ENCODE measurements at places on chromosomes 11 and 22.

- peak; percentile 57 for DNase-seq
These were observed 46.9 kb downstream of the DDX6 start for GRCh38 chr11:118744046-118744445.

DNA sequence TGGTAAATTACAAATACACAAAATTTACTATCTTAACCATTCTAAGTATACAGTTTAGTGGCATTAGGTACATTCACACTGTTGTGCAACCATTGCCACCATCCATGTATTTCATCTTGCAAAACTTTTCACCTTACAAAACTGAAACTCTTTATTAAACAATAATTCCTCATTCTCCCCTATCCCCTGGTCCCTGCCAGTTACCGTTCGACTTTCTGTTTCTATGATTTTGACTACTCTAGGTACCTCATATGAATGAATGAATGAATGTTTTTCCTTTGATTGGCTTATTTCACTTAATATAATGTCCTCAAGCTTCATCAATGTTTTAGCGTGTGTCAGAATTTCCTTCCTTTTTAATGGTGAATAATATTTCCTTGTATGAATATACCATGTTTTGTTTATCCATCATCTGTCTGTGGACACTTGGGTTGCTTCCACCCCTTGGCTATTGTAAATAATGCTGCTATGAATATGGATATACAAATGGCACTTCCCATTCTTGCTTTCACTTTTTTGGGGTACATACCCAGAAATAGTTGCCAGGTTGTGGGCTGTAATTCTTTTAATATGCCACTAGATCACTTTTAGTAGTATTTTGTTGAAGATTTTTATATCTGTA is 93.0 kb downstream of the UVRAG start:
- DNase-seq, result no peak

DNA sequence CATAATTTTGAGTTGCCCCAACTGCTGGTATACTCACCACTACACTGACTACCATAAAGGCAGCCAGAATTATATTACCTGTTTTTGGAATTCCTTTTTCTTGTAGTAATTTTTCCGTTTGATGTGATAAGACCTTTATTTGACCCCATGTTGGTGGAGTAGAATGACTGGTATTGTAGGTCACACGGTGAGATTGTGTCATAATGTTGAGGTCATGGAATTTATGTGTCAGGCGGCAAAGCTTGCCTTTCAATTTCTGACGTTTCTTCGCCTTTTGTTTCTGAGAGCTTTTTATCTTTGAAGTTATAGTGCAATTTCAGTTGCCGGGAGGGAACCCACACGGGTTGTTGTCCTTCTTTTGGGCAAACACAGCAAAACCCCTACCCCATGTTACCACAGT is 13.0 kb downstream of the OR52K1 start:
- DNase-seq, result no peak

GRCh38 chr11:47944632-47945031 is 35.7 kb upstream of the PTPRJ start:
- no peak for DNase-seq

GRCh38 chr22:41782316-41782715 is 18.2 kb upstream of the CCDC134 start:
- DNase-seq, result no peak

GRCh38 chr11:43644621-43645299 is 35.8 kb upstream of the HSD17B12 start:
- no peak for DNase-seq

GRCh38 chr22:19597399-19597735 is 73.2 kb upstream of the CLDN5 start:
- no peak for DNase-seq

- no peak for DNase-seq
These were observed 4.8 kb downstream of the ADAMTS8 start for GRCh38 chr11:130423541-130424142.

- no peak for DNase-seq
These were observed 7.5 kb upstream of the SIGIRR start for GRCh38 chr11:422249-422656.

- DNase-seq, result no peak
These were observed 163.7 kb downstream of the DSCAML1 start for GRCh38 chr11:117633186-117633754.

DNA sequence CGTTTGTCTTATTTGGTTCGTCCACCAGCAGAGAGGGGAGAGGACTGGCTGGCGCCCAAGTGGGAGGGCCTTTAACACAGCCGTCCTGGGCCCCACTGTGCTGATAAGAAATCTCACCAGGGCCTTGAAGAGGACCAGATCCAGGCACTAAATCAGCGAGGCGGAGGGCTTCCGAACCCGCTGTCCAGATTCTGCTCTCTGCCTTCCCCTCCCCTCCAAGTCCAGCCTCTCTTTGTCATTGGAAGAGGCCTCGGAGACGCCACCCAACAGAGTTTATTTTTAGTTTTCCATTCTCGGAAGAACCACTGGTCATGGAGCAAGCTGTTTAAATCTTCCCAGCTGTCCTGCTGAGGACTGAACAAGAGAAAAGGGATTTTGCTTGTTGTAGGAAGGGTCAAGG is 9.3 kb upstream of the FXYD6 start:
- no peak for DNase-seq

GRCh38 chr11:9740202-9740883 is 76.5 kb downstream of the SWAP70 start:
- DNase-seq, result no peak

GRCh38 chr11:121703201-121703600 is 250.4 kb upstream of the SORL1-AS1 start:
- DNase-seq, result no peak

- DNase-seq, result no peak
These were observed 79.1 kb downstream of the PICALM start for GRCh38 chr11:85989746-85990145.

- DNase-seq, result no peak
These were observed 35.8 kb downstream of the ARHGAP1 start for GRCh38 chr11:46664612-46665011.

DNA sequence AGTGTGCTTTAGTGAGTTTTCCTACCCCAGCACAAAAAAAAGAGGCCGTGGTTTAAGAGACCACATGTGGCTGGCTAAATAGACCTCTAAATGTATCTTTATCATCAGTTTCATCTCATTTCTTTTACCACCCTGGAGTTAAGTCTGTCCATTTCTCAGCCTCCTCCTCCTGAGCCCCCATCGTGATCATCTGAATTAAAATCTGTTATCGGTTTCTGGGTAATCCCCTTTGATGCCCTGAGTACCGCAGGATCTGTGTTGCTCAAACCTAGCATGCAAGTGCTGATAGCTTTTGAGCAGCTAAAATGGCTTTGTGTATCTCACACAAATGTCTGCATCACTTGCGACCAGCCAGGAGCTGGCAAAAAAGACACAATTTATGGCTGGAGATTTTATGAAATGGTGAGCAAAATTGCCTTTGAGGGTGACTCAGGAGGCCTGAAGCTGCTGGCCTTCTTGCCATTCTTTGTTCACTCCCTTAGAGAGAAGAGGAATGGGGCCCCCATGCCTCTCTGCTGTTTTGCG is 236.5 kb downstream of the NTM start:
- DNase-seq, result no peak

GRCh38 chr22:40512426-40513136 is 123.9 kb downstream of the MRTFA start:
- DNase-seq, result peak; percentile 100

DNA sequence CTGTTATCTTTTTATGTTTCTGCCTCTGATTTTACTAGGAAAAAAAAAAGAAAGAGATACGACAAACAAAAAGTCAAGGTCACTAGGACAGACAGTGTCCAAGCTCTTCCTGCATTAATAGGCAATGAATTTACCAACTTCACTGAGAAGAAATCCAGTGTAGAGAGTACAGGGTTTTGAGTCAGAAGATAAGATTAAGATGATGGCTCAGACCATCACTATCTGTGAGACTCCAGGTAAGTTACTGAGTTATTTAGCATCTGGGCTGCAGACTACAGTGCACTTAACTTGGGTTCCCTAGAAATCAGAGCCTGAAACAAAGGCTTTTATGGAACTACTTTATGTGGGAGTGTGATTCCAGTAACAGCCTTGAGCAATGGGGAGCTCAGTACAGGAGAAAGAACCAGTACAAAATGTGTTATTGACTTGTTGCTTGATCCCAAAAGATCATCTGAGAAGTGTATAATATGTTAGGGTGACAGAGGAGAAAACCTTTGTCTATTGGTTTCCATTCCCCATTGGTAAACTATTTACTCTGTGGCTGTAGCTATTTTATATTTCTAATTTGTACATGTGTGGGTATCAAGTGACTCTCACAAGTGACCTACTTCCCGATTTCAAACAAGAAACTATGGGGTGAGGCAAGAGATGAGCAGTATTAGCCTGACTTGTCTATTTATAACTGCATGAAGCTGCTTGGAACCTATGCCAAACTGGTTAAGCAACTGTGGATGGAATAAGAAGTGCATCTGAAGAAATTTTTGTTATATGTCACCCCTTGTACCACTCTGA is 395.8 kb downstream of the RAB38 start:
- DNase-seq, result no peak

DNA sequence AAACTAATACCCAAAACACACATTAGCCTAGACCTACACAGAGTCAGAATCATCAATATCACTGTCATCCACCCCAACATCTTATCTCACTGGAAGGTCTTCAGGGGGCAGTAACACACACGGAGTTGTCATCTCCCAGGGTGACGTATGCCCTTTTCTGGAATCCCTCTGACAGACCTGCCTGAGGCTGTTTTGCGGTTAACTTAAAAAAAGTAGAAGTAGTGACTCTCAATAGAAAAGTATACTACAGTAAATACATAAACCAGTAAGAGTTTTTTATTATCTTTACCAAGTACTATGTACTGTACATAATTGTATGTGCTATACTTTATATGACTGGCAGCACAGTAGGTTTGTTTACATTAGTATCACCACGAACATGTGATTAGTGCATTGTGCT is 80.5 kb downstream of the PGR start:
- DNase-seq, result no peak

GRCh38 chr22:46971099-46971763 is 208.8 kb downstream of the TBC1D22A start:
- DNase-seq, result no peak

- peak; percentile 20 for DNase-seq
These were observed 17.6 kb downstream of the F2 start for GRCh38 chr11:46736615-46737014.

- DNase-seq, result no peak
These were observed 105.7 kb downstream of the SWAP70 start for GRCh38 chr11:9769621-9770020.

- no peak for DNase-seq
These were observed 1.8 kb upstream of the FLI1 start for GRCh38 chr11:128691802-128692752.

DNA sequence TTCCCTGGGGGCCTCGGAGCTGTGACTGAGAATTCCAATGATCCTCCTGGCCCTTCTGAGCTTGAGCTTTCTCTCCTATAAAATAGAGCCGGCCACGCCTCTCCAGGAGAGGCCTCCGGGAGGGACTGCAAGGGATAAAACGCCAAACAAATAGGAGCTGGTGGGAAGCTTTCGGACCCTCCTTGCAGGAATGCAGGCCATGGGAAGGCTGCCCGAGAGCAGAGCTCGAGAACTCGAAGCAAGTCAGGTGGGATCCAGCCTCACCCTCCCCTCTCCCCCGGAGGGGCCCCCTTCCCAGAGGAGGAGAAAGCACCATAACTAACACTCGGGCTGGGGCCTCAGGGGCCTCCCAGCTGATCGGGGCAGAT is 34.6 kb downstream of the FLRT1 start:
- no peak for DNase-seq

- no peak for DNase-seq
These were observed 327.0 kb upstream of the CCDC90B start for GRCh38 chr11:83612891-83613766.

- DNase-seq, result no peak
These were observed 54.2 kb downstream of the NAV2 start for GRCh38 chr11:19766810-19767209.
